ENCODE measurements at places on chromosomes 2 and 18. TPM values are rescaled to one million over a fixed set of nuclear protein-coding genes. Genes with fewer than 3 reads are reported as not detected.
A peak's percentile ranks its signal among the peaks of the same experiment; 100 is the strongest.

DNA sequence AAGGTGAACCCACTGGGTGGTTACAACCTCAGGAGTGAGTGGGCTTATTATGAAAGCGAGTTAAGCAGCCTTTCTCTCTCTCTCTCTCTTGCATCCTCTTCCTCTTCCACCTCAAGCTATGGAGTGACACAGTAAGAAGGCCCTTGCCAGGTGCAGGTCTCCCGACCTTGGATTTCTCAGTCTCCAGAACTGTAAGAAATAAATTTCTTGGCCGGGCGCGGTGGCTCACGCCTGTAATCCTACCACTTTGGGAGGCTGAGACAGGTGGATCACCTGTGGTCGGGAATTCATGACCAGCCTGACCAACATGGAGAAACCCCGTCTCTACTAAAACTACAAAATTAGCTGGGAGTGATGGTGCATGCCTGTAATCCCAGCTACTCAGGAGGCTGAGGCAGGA is 14.4 kb downstream of the MYCN start:
- no peak for DNase-seq

The MOGAT1 gene
- total RNA-seq = 0.47 TPM

GRCh38 chr18:65725251-65726050 is 25.4 kb upstream of the CDH7 start:
- no peak for DNase-seq

DNA sequence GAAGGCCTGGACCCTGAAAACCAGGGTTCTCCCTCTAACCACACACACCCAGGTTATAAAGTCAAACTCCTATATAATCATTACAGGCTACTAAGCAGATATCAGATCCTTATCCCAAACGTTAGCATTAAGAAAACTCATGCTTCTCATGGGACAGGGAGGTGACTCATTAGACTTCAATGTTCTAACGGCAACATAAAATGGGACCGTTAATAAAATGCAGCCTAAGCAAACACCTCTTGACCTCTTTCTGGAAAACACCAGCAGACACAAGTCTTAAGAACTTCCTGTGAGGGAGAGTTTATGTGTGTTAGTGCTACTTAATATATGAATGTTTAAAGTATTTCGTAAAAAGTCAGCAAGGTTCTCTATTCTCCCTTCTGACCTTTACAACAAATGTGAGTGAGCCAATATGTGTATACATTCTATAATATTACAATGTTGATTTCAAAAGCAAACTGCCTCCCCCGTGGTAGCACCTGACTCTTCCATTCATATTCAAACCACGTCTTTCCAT is 31.7 kb downstream of the LPIN2 start:
- no peak for DNase-seq

GRCh38 chr2:190235101-190235500 is 84.5 kb downstream of the HIBCH start:
- DNase-seq = no peak

DNA sequence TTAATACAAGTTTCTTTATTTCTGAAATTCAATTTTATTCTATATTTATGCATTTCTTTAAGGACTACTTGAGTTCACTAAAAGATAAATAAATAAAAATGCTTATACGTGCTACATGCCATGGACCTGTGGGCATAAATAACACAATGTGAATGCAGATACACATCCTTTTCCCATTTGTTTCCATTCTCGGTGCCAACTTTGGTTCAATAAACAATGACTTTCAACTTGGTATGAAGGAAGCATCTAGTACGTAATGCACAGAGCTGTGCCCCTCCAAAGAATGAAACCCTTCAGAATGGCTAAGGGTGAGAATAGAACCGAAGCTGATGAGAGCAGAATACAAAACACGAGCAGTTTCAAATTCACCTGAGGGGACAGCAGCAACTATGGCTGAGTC is 409.3 kb downstream of the MTX2 start:
- DNase-seq = no peak

- peak; percentile 42 for DNase-seq
Observed at GRCh38 chr2:27701676-27702075, 38.0 kb downstream of the SLC4A1AP start.

DNA sequence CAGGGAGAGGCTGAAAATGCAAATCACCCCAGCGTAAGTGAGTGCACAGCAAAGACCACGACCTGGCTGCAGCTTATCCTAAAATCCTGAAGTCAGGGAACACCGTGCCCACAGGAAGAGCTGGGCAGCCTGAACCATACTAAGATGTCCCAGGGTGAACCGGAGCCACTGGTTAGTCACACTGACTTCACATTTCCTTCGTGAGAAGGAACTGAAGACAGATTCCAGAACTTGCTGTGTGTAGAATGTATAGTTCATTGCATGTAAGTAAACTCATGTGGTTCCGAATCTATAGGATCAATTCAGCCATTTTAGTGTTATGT is 84.6 kb upstream of the NDUFV2 start:
- no peak for DNase-seq

The DAPL1 gene
- not detected for total RNA-seq
